NCI-H2029 treated with DMSO at 0.1 percent for 48 hours (cell line): ENCODE measurements at places on chromosomes 2 and 18.

- no peak for DNase-seq
Measured at GRCh38 chr2:27857417-27858172, 32.6 kb downstream of the RBKS start.

GRCh38 chr2:200608341-200609027, 22.7 kb downstream of the AOX1 start:
- DNase-seq = no peak

DNA sequence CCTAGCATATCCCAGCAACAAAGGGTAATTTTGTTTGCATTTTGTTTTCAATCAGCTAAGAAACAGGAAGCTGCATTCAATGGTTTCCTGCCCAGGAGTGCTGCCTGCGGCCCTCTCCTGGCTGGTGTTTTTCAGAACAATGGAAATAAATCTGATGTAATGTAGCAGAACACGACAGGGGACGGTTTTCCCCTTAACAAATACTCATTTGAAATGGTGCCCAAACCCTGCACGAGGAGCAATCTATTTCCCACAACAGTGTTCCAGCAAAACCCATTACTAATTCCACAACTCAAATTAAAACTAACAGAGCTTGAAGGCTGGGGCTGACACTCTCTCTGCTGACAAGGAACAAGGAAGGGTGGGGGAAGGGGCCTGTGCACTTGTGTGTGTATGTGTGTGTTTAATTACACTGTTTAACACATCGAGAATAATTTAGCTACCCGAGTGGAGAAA, 8.7 kb downstream of the CAPN13 start:
- DNase-seq = peak; percentile 62

DNA sequence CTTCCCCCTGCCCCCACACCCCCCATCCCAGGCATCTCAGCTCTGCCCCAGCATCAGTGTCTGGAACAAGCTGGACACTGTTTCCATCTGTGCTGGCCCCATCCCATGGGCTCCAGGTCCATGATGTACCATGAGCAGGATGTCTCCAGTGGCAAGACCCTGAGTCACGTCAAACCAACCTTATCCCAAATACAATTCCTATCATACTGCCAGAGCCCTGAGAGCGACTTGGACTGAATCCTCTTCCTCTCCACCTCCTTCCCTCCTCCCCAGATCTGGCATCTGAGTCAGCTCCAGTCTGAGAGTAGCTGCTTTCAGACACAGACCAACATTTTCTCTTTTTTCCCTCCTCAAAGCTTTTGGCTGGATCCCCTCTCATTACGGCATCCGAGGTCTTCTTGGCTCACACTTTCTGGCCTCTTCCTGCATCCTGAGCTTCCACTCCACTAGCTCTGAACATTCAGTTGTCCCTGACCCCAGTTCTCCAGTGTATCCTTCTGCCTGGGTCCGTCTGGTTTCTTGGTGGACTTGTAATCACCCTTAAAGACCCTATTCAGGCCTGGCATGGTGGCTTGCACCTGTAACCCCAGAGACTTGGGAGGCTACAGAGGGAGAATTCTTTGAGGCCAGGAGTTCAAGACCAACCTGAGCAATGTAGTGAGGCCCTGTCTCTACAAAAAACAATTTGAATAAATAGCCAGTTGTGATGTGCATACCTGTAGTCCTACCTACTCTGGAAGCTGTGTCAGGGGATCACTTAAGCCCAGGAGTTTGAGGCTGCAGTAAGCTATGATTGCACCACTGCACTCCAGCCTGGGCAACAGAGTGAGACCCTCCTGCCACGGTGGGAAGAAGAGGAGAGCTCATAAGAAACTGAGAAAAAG, 68.3 kb downstream of the ACKR3 start:
- no peak for DNase-seq

GRCh38 chr2:126739141-126739540, 83.2 kb downstream of the GYPC start:
- no peak for DNase-seq

- no peak for DNase-seq
Measured at GRCh38 chr2:195961873-195962272, 106.8 kb downstream of the DNAH7 start.

- DNase-seq = no peak
Measured at GRCh38 chr2:130314377-130314776, 28.3 kb upstream of the IMP4 start.
